ENCODE measurements at places on chromosomes 11 and 22. TPM values are rescaled to one million over a fixed set of nuclear protein-coding genes. Genes with fewer than 3 reads are reported as not detected.

TRPC6 gene
- total RNA-seq: 0.22 TPM

GRCh38 chr11:35621620-35622019 is 3.4 kb downstream of the FJX1 start:
- DNase-seq: no peak

DNA sequence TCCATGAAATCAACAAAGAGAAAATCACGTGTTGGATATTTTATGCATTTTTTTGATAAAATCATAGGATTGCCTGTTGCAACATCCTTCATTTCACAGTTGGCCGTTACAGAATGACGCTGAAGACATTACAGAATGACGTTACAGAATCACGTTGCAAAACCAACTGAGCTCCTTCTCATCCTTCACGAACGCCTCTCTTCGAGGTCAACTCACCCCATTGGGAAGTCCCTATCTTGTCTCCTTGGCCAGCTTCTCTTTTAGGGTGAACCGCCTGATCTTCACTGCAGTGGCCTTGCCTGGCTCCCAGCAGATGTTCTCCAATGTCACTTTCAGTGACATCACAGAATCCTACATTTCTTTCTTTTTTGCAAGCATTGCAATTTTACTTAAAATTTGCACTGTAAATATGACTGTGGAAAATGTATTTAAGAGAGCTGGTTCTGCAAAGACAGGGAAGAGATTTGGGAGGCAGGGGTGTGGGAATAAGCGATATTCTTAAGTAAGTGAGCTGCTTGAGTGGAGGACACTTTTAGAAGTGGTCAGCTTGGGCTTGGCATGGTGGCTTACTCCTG is 5.1 kb downstream of the KRTAP5-7 start:
- DNase-seq: no peak

GRCh38 chr22:44182588-44183286 is 2.0 kb downstream of the PARVG start:
- peak; percentile 48 for DNase-seq

DNA sequence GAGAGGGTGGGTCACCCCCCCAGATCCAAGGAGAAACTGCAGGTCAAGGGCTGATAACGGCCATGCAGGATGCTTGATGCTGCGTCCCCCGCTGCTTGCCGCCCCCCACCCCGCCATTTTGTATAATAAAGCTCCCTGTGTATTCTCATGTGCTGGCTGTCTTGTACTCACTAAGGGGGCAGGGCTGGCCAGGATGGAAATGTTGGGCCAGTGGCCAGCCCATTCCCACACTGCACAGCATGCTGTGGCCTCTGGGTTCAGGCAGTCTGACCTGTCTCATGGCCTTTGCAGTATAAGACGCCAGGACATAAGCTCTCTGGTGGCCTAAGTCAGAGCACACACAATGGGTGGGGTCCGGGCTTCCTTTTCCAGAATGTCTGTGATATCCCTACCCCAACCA is 421 bp upstream of the PRR33 start:
- no peak for DNase-seq

DNA sequence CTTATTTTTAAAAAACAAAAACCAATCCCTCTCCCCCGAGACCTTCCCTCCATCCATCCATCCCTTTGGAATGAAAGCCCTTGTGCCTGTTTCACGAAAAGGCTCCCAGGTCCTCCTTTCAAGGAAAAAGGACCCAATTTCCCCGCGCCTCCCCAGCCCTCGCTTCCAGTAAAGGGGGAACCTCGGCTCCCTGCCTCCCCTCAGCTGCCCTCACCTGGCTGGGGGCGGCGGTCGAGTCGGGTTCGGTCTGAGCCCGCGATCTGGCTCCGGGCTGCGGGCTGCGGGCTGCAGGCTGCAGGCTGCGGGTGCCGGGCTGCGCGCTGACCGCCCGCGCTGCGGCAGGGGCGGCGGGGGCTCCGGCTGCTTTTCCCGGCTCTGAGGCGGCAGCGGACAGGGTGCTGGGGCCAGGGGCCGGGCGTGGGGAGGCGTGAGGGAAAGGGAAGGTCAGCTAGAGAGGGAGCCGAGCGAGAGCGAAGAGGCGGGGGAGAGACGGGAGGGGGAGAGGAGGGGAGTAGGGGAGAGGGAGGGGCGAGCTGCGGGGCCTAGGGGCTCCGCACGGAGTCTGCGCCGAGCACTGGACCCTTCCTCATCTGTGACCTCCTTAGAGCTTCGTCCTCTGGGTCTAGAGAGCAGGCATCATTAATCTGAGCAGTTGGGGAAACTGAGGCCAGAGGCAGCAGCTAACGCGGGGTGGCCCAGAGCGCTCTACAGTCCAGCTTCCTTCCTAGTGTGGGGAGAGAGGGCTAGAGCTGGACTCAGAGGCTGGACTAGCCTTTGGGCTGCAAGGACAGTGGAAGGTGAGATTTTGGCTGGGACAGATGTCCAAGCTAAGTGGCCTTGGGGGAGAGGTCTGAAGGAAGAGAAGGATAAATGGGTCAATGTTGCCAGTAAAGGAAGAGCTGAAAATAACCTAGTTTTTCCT is at the start of gene C1QTNF4:
TSS of gene C1QTNF4 (minus strand) at position 478 of the 922 bp plus-strand sequence. CDS start 3,601 bp downstream, outside the sequence.
- DNase-seq: no peak

DNA sequence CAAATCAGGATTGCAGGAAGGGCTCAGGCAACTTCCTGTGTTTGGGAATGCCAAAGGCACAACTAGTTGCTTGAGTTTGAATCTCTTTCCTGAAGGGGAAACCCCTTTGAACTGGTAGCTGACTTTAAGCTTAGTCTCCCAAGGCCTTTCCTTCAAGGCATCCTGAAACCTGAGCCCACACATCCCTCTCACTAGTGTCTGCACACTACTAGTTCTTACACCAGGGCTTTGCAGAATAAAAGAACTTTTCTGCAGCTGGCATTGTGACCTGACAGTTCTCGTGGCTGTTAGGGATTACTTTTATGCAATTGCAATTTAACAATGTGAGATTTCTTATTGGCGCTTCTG is 95.4 kb downstream of the EXT2 start:
- no peak for DNase-seq

GRCh38 chr11:12375720-12376119 is 1.7 kb upstream of the PARVA start:
- no peak for DNase-seq

LRRC32 gene
- 35.1 TPM for total RNA-seq

DNA sequence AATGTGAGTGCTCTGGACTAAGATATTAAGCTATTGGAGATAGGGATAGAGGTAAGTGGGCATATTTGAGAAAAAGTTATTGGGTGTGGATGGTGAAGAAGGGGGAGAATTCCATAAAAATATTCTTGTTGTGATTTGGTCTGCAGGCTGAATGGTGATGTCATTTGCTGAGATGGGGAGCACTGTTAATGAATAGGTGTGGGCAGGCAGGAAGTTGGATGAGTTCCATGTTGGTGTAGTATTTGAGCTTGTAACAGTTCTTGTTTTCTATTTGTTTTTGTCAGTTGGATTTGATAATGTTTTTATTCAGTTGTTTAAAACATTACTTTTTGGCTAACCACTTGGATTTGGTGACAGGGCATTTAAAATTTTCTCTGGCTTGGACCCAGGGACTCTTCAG is 168.8 kb downstream of the C11orf87 start:
- no peak for DNase-seq

DNA sequence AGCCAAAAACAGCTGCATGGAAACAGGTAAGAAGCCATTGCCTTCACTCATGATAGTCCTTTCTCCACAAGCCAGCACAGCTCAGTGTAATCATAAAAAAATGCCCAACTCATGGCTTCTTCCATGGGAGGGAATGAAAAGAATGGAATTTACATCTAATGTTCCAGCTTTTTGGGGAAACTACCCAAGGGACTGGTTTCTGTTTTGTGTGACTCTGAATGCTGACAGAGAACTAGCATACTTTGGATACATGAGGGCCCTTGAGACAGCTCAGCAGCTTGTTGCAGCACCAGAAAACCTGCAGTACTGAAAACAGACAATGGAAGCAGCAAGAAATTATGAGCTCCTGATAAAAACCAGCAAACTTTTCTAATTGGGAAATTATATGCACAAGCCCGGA is 24.2 kb upstream of the HORMAD2 start:
- no peak for DNase-seq

CCDC87 gene
- 0.41 TPM for total RNA-seq

BTBD18 gene
- total RNA-seq: not detected

GRCh38 chr11:47399860-47400767 is 8.3 kb upstream of the SLC39A13 start:
- peak; percentile 48 for DNase-seq

DNA sequence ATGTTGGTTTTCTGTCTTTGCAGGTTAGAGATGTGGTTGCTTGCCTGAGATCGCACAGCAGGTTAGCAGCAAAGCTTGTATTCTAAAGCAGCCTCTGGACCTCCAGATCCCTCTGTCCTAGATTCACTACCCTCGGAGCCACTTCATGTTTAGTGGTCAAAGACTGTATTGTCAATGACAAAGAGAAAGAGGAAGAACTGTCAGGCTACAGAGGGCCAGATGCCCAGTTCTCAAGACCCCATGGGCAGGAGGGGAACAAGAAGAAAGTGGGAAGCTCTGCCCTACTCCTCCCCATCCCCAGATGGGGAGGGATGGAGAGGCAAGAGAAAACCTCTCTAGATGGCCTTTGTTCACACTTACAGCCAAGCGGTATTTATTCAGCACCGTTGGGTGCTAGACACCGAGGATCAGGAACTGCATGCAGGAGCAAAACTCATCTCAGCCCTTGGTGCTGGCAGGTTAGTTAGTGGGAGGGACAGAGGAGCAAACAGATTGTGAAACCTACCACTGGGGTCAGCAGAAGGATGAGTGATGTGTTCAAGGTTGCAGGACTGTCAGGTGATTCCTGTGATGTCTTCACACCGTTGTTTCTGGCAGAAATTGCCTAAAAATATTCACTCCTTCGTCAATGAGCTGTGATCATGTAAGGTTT is 38.3 kb upstream of the PTPRJ start:
- no peak for DNase-seq

GRCh38 chr22:19970479-19971275 is 29.1 kb upstream of the TXNRD2 start:
- peak; percentile 71 for DNase-seq

Measured in left ventricle myocardium inferior (tissue), 1 donor.